ENCODE measurements at places on chromosomes 3 and 15.

DNA sequence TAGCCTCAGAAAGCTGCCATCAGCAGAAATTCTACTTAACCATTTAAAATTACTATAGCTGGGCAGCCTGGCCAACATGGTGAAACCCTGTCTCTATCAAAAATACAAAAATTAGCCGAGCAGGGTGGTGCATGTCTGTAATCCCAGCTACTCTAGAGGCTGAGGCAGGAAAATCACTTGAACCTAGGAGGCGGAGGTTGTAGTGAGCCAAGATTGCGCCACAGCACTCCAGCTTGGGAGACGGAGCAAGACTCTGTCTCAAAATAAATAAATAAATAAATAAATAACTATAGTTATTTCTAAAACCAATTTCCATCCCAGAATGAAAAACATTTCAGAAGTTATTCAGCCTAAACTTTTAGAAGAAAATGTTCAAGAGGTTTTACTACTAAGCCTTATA, 25.1 kb downstream of the LRRFIP2 start:
- DNase-seq: no peak

- DNase-seq: peak; percentile 71
These were observed at the start of gene RAB43 for GRCh38 chr3:129121792-129122411. TSS of gene RAB43 (minus strand) at chr3:129121804. CDS start at chr3:129121489, 315 bp downstream.

DNA sequence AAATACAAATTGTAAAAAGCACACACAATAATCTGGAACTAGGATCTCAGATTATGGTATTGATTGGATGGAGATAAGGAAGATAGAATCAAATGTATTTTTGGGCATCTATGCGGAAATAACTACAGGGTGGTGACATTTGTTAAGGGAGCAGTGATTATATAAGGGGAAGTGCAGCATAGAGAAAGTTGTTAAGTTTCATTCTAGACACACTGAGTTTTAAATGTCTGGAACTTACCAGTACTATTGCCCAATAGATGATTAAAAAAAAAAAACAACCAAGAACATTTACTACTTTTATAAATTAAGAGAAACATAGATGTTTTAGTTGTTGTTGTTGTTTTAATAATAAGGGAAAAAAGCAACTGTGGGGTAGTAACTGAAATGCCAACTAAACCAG, 32.1 kb upstream of the C3orf38 start:
- no peak for DNase-seq

- DNase-seq: no peak
These were observed 737.4 kb downstream of the ZNF385D start for GRCh38 chr3:21013566-21013965.

- DNase-seq: no peak
These were observed 13.9 kb downstream of the PHLDB2 start for GRCh38 chr3:111872979-111873378.

DNA sequence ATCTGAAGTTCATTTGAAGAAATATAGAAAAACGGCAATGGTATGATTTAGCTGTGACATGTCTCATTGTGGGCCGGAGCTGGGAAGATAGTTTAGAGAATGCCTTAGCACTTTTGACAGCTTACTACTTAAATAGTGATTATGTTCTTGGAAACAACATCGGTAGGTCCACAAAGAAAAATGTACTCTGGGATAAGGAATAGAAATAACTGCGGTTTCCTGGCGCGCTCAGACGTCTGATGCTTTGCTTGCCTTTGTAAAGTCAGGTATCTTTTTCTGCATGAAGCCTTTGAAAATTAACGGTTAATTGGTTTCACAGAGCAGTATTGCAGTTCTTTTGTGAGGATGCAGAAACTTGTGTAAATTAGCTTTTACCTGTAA, 1.4 kb downstream of the USP3 start:
- DNase-seq: no peak

GRCh38 chr3:66237552-66237951, 16.8 kb downstream of the SLC25A26 start:
- DNase-seq: no peak

- no peak for DNase-seq
These were observed 125.5 kb upstream of the FRMD4B start for GRCh38 chr3:69511361-69511760.

DNA sequence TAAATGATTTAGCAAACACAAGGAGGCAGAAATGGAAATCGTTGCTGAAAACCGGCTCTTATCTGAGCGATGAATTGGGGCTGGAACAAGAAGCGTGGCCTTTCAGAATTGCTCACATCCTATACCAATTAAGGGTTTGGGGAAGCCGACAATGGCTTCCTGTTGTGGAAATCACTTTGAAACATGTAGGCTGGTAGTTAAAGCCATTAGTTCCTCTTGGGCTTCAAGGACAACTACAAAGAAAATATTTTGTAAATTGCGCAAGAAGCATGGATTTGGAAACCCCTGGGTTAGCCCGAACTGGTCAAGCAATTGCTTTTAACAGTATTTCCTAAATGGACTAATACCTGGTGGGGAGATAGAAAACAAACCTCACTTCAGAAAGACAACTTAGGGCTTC, 182.4 kb downstream of the ADAMTS9 start:
- DNase-seq: no peak

DNA sequence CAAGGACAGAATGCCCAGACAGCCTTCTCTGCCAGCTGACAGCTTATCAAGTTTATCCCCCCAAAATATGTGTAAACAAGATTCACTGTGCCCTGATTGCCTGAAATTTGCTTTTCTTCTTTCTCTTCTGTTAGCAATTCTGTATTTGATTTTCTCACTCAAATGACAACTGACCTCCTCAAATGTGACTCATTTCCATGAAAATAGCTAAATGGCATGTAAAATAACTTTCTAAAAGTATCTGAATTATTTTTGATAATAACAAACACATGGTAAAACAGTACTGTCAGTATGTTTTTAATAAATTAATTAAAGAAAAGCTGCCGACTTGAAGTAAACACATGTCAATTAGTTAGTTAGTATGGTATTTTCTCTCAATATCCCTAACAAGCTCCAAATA, 202.3 kb upstream of the STAC start:
- no peak for DNase-seq

GRCh38 chr3:194087280-194087679, 48.7 kb upstream of the HES1 start:
- no peak for DNase-seq

GRCh38 chr15:64895285-64896065, 16.2 kb upstream of the ANKDD1A start:
- no peak for DNase-seq

DNA sequence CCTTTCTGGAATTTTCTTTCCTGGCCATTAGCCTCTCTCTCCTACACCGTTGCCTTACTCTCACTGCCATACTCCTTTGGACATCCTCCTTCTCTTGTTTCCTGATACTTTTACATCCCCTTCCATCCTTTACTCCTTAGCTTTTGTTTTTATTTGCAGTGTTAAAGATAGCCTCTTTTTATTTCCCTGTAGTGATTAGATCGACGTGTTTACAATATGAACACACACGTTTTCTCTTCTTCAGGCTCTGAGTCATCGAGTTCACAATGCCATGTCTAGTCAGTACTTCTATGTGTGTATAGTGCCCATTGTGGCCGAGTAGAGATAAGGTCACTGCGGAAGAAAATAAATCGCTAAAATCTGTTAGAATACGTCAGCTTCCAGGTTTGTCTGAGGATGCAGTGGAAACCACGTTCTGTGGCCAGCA, 208.5 kb downstream of the LPP start:
- DNase-seq: no peak

GRCh38 chr3:167829071-167829470, 93.5 kb downstream of the SERPINI1 start:
- DNase-seq: no peak

DNA sequence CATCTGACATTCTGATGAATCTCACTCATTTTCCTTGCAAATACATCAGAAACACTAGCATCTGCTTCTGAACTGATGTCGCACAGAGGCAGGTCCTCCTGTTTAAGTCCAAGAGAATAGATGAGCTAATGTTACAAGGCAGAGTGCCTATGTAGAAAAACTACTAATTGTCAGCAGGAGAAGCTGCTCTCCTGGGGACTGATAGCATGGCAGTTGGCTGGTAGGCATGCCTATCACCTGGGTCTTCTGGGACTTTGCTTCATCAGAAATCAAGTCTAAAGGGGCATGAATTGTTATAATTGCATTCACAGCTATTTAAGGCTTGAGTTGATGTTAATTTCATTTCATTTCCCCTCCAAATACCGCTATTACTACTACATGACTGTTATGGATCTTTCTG, 457.2 kb downstream of the RAP2B start:
- DNase-seq: no peak

- no peak for DNase-seq
These were observed 361.0 kb downstream of the SHQ1 start for GRCh38 chr3:72487078-72487765.

DNA sequence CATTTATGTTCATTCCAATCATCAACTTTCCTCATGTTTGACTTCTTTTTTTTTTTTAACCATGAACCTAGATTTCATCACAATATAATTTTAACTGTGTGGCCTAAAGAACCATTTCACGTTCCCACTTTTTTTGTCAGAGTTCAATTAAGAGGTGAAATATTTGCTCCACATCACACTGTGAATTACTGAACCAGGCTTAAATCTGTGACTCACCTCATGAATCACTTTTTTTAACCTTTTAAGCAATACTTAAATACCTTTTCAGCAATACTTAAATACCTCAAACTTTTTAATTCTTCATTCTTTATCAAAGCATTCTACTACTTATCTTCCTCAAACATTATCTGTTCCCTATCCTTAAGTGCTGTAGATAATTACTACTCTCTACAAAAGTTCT, 137.6 kb downstream of the SI start:
- no peak for DNase-seq

DNA sequence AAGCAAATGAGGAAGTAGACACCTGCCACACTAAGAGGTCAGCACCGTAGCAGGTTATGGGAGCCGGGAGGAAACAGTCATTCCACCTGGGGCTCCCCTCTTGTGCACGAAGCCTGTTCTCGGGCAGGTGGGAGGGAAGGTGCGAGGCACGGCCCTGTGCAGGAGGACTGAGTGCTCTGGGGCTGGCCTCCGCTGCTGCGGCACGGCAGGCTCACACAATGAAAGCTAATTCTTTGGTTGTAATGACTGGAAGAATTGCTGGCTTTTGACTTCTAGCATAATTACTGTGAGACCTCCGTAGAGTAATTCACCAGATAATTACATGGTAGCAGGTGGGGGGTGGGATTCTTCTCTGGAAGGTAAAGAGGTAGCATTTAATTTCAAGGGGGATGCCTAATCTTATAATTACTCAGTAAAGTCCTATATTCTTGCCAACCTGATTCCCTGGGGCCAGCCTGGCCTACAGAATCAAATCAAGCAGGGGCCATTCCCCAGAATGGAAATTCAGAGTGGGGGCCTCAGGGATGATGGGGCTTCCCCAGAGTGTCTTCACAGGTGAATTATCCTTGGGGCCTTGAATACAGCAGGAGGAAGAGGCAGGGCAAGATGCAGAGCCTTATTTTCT, 129.1 kb downstream of the TPRA1 start:
- no peak for DNase-seq

DNA sequence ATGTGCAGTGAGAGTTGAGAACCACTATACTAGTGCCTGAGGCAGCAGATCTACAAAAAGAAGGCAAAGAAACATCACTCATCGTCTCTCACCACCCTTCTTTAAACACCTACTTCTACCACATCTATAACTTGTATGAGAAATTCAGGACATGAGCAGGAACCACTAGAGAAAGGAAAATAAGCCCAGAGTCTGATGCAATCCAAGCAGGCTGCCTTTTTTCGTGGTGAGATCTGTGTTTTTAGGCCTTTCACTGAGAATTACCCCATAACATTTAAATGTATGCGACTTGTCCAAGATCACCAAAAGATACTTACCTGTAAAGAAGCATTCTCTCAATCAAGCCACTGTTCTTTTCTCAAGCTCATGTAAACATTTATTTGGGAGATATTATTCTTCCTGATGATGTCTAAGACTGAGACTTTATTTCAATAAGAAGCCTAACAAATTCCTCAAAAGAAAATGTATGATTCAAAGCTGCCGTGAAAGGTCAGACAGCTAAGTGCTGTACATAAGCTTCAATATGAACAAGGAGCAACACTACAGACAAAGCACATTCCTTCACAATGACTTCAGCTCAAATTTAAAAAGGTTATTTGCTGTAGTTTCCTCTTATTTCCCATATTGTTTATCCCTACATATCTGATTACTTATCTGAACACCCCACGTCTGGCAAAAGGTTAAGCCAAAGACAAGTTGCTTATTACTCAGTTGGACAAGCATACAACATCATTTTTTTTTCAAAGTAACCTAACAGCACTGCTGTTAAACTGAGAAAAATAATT, 16.5 kb downstream of the SPICE1 start:
- DNase-seq: no peak

DNA sequence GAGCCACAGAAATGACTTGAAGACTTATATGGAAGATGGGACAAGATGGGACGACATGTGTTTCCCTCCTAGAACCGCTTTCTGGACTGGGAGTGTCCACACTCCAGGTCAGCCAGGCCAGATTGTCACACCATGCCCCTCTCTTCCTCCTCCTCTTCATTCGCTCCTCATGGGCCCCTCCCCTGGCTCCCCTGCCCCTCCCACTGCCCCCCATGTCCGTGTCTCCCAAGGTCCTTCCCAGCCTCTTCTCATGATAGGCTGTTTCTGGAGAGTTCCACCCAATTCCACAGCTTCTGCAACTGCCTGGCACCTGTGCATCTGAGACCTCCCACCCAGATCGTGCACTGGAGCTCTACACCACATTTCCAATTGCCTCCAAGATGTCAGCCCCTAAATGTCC, 6.6 kb downstream of the MYO5C start:
- DNase-seq: no peak

DNA sequence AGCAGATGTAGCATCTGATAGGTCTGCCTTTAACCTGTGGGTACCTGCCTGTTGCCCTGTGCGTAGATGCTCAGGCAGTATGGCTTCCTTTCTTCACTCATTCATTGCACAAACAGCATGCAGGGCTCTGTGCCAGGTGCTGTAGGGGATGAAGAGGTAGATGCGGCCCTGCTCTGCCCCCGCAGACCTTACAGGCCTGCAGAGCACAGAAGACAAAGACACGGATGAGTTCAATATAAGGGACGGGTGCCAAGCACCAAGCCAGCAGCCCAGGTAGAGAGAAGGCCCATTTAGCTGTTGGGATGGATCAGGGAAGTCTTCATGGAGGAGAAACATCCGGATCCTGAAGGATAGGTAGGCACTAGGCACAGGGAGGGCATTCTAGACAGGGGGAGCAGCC, 69.4 kb downstream of the AAGAB start:
- no peak for DNase-seq

- no peak for DNase-seq
These were observed 8.5 kb upstream of the PHLDB2 start for GRCh38 chr3:111850537-111850936.
